ENCODE measurements at places on chromosomes 7 and 10.

DNA sequence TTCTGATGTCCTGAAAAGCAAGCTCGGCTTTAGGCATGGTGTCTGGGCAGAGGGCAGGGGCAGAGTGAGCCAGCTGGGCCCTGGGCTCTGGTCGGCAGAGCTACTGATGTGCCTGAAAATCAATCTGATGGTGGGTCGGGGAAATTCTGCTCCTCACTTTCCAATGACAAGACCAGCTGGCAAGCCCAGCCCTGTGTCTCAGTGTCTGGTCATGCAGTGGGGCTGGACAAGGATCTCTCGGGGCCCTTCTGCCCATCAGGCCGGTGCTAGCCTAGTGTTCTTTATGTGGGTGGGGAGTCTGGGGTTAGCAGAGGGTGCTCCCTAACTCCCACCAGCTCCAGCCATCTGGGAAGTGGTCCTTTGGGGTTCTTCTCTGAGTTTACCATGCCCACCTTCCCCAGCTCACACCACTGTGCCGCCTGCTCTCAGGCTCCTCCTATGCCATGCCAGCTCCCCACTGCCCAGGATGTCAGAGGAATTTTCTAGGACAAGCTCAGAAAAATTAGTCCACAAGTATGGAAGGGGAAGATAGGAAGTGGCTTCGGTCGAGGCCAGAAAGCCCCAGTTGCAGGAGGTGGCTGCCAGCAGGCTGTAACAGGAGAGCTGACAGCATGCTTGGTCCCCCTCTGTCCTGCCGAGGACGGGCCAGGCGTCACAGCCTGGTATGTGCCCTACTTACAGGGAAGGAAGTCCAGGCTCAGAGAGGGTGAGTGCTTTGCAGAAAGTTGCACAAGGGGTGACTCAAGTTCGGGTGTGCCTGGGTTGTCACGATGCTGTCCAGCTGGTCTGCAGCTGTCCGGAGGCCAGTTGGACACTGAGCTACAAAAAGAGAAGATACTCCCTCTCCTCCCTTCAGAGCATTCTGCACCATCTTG lies 135.2 kb downstream of the ADCY1 start:
- no peak for DNase-seq

DNA sequence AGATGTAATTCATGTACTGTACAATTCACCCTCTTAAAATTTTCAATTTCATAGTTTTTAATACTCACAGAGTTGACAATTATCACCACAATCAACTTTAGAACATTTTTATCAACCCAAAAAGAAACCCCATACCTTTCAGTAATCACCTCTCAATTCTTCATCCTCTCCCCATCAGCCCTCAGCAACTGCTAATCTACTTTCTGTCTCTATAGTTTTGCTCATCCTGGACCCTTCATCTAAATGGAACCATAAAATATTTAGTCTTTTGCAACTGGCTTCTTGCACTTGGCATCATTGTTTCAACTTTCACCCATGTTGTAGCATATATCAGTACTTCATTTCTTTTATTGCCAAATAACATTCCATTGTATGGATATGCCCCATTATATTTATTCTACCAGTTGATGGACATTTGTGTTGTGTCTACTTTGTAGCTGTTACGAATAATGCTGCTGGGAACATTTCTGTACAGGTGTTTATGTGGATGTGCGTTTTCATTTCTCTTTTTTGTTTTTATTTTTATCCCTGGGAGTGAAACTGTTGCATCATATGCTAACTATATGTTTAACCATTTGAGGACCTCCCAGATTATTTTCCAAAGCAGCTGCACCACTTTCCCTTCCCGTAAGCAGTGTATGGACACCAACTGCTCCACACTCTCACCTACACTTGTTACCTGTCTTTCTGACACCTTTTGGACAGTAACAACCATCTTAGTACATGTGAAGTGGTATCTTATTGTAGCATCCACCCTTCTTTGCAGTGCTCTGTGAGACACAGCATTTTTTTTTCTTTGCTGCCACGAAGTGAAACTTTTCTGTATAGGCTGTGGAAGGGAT lies 65.4 kb upstream of the APBB1IP start:
- no peak for DNase-seq

DNA sequence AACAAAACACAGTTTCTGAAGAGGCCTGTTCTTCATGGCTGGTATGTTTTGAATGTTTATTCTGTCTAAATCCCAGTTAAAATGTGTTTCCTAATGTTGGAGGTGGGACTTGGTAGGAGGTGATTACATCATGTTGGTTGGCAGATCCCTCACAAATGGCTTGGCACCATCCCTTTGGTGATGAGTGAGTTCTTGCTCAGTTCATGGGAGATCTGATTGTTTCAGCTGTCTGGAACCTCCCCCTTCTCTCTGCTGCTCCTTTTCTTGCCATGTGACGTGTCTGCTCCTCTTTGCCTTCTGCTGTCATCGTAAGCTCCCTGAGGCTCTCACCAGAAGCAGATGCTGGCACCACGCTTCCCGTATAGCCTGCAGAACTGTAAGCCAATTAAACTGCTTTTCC lies 383.6 kb upstream of the TPK1 start:
- no peak for DNase-seq

DNA sequence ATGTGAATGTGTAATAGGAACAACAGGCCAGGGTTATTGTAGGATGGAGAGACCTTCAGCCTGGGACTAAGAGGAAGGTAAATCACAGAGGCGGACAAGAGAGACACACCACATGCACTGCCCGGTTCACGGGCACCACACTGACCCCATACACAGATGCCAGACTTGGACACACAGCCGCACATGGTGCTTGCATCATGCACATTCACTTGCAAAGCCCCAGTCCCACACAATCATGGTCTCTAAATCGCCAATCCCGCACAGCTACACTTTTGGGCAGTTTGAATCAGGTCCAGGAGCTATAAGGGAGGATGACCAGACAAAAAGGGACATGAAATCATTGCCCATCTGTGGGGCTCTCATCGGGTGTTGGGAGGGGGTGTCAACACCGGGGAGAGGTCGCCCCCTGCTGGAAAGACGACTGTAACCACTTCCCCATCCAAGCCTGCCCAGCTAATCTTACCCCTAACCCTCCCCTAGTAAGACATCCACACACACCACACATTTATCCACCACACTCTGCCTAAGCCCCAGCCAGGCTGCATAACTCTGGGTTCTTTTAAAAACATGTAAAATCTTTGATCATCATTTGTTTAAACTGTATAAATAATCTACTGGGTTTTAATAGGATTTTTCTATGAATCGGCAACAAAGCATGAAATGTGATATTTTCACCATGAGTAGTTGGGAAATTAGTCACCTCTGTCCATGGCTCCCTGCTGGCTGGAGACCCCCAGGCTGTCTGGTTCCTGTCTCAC lies 40.5 kb upstream of the SLF2 start:
- DNase-seq: no peak

DNA sequence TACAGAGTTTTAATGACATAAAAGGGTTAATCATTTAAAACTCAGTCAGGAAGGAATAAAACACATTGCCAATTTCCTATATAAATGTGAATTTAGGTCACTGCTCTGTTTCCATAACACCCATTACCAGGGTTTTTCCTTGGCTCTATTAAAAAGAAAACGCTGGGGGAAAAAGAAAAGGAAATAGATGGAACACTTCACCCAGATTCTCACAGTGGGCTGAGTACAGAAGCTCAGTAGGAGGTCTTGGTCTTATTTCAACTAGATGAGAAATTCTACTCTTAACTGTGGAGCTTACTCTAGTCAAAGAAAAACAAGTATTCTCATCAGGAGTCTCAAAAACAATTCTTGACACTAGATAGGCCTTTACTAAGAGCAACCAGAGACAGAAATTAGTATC lies 36.5 kb downstream of the GLUD1 start:
- DNase-seq: no peak

DNA sequence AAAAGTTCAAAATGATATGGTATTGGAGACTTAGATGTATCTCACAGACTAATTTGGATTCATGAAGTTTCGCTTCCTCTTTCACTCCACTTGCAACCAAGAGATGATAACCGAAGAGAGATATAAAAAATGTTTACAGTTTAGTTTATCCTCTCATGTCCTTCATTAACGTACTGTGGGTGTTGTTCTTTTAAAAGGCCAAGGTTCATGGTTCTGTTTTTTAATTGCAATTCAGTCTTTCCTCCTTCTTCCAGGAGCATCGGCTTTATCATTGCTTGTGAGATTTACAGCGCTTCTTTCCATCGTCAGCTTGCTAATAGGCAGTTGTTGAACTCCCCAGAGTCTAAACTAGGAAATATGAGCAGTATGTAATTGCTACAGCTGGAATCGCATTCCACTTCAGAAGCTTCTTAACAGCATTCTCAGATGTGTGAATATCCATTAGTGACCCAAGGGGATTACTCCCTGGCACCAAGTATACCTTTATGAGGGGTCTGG lies 75.9 kb upstream of the HGF start:
- no peak for DNase-seq

DNA sequence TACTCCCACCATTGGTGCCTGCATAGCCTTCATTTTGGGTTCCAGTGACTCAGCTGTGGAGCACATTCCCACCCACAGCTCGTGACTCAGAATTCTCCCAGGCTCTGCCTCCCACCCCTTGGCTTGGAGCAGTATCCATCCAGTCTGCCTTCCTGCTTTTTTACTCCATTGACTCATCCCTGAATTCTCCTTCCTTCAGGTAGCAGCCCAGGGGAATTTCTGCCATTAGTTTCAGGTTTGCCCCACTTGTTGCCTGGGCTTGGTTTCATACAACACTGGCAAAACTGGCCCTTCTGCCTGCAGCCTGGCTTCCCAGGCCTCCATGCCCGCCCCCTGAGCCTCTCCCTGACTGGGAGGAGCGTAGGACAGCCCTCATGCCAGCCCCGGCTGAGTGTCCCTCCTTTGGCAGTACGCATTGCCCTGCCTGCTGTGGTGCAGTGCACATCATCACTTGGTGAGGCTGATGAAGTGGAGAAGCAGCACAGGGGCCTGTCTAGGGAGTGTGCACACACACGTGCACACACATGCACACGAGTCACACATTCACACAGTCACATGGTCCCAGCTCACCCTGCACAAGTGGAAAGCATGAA lies 55.0 kb downstream of the SNX10 start:
- no peak for DNase-seq

DNA sequence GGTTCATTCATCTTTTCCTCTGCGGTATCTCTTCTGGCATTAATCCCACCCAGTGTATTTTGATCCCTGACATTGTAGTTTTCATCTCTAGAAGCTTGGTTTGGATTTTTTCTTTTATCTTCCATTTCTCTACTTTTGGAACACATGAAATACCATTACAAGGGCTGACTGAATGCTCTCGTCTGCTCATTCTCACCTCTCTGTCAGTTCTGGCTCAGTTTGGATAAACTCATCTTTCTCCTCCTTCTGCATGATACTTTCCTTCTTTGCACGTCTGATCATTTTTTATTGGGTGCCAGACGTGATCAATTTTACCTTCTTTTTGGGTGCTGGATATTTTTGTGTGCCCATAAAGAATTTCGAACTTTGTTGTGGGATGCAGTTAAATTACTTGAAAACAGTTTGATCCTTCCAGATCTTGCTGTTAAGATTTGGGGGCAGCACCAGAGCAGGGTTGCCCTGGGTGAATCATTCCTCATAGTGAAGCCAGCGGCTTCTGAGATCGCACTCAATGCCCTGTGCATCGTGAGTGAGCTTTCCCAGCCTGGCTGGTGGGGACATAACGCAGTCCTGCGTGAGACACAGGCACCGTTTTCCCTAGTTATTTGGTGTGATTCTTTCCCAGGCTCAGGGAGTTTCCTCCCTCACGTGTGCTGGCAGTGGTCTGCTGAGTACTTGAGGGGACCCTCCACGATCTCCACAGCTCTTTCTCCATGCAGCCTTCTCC lies 53.8 kb downstream of the LHPP start:
- DNase-seq: no peak

- DNase-seq: no peak
These were observed 606.8 kb downstream of the PTPRN2 start for GRCh38 chr7:157980774-157981173.

DNA sequence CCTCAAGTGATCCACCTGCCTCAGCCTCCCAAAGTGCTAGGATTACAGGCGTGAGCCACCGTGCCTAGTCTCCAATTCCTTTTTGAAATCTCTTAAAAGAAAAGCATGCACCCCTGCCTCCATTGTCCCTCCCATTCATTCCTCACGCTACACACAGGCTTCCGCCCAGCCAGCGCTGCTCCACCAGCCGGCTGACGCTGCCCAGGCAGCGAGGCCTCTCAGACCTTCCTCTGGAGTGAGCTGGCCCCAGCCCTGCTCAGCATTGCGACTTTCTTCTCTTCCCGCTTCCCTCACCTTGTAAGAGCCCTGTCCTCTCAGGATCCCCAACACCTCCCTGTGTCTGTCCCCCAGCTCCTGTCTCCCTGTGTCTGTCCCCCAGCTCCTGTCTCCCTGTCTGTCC lies 23.6 kb downstream of the RGS10 start:
- no peak for DNase-seq

DNA sequence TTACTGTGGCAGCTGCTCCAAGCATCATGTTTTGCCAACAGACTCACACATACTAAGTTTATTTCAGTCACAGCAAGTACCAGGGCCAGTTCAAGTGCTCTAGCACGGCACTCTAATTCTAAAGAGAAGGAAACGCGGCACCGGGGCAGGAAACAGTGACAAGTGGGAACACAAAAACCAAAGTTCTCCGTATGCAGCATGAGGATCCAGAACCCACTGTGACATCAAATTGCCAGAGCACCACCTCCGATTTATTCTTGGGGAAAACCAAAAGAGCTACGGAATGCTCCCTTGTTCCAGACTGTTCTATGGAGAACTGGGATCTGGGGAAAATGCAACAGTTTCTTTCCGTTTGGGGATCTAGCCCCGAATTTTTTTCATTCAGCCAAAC lies 448 bp upstream of the PTER start:
- no peak for DNase-seq

DNA sequence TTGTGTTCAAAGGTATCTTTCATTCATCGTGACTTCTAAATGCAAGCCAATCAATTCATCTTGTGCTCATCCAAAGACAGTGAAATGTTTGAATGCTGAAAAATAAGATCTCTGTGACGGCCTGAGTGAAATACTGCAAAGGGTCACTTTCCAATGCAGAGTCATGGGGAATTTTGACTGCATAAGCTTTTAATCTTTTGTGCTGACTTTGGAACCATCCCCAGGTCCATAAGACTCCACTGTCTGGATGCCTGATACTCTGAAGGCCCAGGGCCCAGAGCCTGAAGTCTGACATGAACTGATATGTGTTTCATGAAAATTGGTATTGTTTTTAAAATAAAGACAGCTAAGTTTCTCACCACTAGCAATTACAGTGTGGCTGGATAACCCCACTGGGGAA lies 39.0 kb downstream of the PPP1R3C start:
- no peak for DNase-seq

DNA sequence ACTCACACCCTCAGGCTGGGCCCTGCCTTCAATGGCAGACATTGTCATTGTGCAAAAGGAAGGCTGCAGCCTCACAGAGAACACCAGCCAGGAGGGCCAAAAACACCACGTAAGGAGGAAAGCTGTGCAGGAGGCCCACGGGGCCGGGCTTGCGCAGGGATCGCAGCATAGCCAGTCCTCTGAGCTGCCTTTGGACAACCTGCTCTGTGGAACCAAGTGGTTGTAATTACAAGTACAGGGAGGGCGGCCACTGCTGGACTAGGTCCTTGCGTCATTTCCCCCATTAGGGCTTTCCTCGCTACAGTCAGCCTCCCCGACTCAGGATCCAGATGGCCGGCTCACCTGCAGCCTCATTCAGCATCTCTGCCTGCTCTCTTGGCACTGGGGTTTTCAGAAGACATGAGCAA lies 66.9 kb downstream of the FAM53B start:
- no peak for DNase-seq

- DNase-seq: no peak
These were observed 20.6 kb downstream of the CALML5 start for GRCh38 chr10:5478694-5479305.
